ENCODE measurements at places on chromosomes 2 and 18.

DNA sequence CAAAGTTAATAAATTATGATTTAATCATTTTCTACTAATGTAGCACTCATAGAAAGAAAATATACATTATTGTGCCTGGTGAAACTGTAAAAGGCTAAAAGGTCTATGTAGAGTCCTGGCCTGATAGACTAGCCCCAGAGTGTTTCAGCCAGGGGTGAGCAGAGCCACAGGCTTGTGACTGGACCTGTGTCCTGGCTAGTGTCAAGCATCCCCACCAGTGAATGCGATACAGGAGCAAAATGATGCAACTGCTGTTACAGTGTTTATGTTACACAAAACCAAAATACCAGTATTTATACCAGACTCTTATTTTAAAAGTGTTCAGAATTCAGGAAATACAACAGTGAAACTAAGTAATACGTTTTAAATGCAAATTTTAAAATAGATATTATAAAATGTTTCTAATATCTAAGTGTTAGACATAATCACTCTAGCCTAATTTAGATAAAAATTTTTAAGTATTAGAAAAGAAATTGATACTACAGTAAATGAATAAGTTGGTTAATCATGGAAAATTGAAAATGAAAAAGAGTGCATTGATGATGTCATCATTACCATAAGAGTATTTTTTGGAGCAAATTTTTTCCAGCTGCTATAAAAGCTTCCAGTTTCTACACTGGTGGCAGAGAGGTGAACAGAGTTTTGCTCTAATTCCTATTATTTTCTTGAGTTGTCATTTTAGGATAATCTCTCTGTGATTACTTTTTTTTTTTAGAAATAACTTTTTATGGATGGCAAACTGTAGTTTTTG lies 6.2 kb upstream of the TSPYL6 start:
- DNase-seq, result no peak

- DNase-seq, result no peak
Observed at GRCh38 chr2:240506406-240507059, 51.3 kb downstream of the ANKMY1 start.

DNA sequence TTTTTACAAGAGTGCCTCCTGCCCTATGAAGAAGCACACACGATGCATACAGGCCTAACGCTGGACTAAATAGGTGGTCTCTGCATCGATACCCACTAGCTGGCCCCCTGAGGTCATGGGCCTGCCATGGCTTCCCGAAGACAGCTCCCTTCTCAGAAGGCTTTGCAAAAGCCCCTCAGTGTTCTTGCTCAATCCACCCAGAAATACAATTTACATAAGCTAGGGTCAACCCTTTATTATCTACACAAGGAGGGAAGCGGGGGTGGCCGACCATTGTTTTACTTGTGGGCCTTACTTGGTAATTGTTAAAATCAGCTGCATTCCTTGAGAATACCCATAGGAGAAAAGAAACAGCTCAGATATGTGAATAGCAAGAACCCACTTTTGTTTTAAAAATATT lies 28.5 kb downstream of the UXS1 start:
- DNase-seq, result no peak

- no peak for DNase-seq
Observed at GRCh38 chr2:86309966-86310365, 27.5 kb downstream of the REEP1 start.

- DNase-seq, result no peak
Observed at GRCh38 chr2:62178741-62179271, 17.1 kb upstream of the B3GNT2 start.

DNA sequence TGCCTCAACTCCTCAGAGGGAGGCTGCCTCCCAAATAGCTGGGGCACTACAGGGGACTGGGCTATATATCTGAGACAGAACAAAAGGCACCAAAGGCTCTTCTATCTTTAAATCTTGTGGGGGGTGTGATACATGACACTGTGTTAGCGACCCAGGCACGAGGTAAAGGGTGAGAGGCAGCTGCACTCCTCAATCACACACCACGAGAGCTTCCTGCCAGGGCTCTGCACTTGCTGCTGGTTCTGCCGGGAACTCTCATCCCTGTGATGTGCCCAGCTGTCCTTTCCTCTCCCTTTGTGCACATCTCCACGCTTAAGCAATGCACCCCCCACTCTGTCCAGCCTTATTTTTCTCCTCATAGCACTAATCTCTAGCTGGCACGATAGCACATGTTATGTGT lies 32.4 kb downstream of the NPC1 start:
- DNase-seq, result no peak

DNA sequence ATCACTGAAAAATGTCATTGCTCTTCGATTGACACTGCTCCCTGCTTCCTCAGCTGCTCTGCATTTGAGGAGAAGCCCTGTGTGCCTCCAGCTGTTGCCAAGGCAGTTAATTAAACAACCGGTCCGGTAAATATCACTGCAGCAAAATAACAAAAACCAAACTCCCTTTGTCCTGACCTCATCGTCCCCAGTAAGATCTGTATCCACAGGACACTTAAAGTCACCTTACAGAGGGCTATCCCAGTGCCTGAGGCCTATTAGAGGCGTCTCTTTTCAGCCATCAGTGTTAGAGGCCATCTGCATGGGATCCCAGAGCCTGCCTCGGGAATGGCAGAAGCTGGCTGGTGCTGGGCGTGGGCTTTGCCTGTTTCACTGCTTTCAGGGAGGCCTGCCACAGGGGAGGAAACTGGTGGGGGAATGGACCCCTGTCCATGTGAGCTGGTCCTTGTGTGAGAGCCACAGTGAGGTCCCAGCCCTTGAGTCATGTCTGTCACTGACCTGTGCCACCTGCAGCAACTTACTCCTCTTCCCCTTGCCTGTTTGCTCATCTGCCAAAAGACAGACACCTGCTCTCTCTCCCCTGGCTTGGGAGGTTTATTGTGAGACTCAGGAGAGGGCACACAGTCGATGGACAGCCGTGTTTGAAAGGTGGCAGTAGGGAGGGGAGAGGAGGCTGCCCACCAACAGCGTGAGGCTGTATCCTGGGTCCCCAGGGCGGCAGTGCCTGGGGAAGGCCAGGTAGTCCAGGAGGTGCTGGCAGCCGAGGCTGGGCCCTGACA lies 117.7 kb upstream of the MCFD2 start:
- no peak for DNase-seq

DNA sequence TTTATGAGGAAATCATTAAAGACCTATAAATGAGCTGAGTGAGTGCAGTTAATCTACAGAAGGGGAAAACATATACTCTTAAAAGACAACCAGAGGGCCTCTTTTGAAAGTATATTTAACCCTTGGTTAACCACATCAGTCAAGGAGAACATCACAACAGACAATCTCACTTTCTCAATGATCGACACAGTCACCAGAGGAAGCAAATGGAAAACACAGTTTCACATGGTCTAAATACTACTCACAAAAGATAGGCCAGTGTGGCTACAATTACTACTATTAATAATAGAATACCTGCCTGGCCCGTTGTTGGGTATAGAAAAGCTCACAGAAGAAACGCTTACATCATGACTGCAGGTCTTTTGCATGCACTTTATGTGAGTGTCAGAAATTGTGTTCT lies 426.2 kb downstream of the NCKAP5 start:
- DNase-seq, result no peak

DNA sequence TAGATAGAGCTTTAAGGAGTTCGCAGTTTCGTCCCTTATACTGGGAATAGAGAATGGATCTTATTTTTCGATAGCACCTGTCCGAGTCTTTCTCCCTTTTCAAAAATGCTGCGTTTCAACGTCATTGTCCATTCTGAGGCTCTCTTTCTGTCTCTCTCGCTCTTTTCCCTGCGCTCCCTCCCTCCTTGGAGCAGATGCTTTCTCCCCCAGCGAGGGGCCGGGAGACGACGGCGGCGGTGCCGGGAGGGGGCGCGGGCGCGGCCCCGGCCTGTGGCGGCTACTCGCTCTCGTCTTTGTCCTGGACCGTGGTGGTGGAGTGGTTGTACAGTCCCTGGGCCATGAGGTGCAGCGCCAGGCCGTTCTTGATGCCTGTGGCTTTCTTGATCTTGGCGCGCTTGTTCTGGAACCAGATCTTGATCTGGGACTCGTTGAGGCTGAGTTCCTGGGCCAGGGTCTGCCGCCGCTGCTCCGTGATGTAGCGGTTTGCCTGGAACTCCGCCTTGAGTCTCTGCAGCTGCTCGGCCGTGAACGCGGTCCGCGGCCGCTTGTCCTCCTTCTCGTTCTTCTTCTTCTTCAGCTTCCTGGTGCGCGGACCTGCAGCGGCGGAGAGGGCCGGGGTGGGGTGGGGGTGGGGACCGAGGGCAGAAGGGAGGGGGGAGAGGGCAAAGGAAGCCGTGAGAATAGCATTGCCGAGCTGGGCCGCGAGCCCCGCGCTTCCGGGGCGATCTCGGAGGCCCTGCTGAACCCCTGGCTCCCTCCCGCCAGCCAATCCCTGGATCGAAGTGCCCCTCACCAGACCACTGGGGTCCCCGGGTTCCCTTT lies 4.6 kb downstream of the EN1 start:
- DNase-seq, result no peak

DNA sequence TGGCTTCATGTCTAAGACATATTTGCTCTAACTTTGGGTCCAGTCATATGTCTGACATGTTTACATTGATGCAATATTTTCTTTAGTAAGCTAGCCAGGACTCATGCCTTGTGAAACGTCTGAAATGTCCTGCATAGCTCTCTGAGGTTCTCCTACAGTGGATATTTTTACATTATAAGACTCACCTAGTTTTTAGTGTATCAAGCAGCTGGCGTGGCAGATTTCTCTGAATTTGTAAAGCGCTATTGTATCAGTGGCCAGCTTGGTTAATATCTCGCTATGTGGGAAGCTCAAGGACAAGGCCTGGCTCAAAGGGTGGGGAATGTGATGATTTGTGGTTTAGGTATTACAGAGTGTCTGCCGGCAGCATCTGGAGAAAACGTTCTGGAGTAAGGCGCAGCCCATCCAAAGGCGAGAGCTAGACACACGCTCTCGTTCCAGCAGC lies 164.3 kb downstream of the LTBP1 start:
- DNase-seq, result no peak

DNA sequence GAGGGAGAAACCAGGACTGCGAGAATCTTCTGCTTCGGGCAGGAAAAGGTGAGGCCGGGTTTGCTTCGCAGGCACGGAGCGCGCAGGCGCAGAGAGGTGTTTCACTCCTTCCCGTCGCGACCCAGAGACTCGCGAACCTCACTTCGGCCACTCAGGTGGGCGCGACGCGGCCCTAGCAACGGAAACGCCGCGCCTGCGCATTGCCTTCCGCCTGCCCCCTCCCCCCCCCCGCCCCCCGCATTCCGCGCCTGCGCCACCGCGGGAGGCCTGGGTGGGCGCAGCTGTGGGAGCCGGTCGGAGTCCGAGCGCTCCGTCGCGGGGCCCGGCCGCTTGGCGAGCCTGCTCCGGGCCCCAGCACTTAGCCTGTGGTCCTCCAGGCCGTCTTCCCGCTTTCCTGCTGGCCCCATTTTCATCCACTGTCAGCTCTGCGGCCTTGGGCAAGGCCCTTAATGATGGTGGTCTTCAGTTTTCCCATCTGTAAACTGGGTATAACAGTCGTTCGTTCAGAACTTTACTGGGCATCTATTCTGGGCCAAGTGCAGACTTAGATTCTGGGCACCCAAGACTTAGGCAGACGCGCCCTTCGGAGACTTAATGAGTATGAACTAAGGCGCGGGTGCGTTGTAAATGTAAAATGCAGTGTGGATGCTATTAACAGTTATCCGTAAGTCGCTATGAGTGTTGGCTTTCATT lies 62.1 kb upstream of the ACKR3 start:
- DNase-seq, result no peak

Measured in NCI-H446 treated with DMSO at 0.1 percent for 48 hours (cell line).